Astrocyte (in vitro differentiated cells and primary cell): ENCODE measurements at places on chromosomes 1 and 21.

GRCh38 chr1:184974056-184974836 is at the start of gene NIBAN1:
TSS of gene NIBAN1 (minus strand) at chr1:184974508. CDS start at chr1:184974356, 152 bp downstream.
- peak; percentile 9 for DNase-seq

GRCh38 chr1:18949686-18950400 is 6.6 kb downstream of the IFFO2 start:
- DNase-seq: peak; percentile 58

DNA sequence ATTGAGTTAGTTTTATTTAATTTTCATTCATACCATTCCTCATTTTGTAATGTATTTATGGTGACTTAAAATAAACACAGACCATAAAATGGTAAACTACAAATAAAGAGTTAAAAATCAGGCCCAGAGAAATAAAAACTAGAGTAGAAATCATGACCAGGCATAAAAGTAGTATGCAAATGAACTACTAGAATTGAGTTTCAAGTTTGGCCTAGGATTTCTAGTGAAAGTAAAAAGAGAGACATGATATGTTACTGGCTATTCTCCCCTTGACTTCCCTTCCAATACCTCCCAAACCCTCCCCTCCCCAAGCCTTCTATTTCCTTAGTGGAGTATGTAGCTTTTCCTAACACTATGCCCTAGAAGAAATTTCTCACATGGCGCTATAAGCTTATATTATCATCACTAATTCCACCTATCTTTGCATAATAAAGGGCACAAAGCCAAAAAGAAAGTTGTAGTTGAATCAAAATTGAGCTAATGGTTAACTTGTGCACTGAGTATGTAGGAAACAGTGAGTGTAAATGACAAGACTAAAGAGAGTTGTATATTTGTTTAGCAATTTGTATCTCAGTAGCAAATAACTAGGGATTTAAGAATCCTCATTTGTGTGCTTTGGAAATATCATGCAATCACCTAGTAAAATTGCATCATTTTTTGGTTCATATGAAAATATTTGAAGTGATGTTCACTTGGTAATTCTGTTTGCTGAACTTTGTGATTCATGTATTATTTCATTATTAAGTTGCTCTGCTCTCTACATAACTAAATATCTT is 29.7 kb upstream of the CDC14A start:
- DNase-seq: no peak

GRCh38 chr1:57133686-57134085 is 167.9 kb upstream of the C8B start:
- peak; percentile 66 for DNase-seq

DNA sequence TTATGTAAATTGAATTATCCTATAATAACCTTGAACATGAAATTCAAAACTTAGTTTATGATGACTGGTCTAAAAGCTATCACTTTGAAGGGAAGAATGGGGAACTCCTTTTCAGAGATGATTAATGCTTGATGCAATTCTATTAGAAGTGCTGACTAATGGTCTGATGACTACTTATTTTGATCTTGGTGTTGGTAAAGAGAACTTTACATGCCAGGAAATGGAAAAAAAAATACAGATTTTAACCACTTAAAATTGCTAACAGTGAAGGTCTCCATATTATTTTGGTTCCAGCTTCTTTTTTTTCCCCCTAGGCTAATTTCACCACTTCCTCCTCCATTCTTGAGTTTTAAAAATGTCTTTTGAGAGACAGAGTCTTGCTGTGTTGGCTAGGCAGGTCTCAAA is 22.9 kb downstream of the S1PR1 start:
- peak; percentile 74 for DNase-seq

DNA sequence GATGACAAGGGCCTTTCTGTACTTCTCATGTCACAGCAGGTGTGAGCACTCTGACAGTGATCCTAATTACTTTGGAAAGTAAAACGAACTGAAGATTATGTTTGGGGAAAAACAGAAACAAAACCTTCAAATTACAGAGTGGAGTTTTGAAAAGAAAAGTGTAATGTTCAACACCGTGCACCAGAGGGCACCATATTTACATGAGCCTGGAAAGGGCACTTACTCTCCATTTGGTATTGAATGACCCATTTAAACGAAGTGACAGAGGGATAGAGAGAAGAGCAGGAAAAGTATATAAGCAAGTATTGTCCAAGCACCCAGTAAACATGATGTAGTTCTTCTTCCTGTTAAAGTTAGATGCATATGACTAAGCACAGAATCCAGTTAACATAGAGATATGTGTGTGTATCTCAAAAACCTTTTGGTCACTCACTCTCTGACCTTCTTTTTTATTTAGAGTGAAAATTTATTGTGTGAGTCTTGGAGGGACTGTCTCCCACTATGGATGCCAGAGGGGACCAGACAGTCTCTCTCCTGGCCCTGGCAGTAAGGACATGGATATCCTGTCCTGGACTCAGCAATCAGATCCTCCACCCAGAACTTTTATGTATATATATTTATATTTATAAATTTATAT is 3.8 kb upstream of the RGSL1 start:
- peak; percentile 8 for DNase-seq

GRCh38 chr1:44154049-44154448 is 12.6 kb upstream of the KLF18 start:
- peak; percentile 12 for DNase-seq

GRCh38 chr1:31289021-31289420 is 7.6 kb downstream of the SNRNP40 start:
- no peak for DNase-seq

- no peak for DNase-seq
Measured at GRCh38 chr1:228809621-228810394, 74.5 kb downstream of the RHOU start.

DNA sequence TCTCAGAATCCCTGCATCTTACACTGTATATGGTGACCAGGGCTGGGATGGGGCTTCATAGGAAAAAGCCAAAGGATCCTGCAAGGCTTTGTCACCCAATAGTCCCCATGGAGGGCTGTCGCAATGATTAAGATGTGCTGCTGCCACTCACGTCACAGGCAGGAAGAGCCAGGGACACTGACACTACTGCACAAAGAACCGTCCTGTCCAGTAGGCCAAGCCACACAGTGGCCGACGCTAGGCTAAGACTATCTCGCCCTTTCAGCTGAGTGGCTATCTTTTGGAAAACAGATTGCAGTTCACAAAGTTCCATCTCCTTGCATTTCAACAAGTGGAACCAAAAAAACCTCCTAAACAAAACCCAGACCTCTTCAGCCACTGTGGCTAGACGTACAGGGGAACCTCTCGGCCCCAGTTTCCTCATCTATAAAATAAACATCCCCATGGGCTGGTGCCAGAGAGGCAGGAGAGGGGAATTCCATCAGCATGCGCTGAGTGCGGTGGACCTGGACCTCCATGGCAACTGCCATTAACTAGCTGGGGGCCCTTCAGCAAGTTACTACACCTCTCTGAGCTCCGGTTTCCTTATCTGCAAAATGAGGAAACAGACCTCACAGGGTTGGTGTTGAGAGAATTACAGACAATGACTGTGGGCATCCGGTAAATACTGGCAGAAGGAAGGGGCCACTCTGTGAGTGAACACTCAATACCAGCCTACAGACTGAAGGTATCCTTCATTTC is 8.7 kb downstream of the CAPZB start:
- DNase-seq: peak; percentile 36

GRCh38 chr1:146020058-146021049 is 1.2 kb downstream of the HJV start:
- no peak for DNase-seq

DNA sequence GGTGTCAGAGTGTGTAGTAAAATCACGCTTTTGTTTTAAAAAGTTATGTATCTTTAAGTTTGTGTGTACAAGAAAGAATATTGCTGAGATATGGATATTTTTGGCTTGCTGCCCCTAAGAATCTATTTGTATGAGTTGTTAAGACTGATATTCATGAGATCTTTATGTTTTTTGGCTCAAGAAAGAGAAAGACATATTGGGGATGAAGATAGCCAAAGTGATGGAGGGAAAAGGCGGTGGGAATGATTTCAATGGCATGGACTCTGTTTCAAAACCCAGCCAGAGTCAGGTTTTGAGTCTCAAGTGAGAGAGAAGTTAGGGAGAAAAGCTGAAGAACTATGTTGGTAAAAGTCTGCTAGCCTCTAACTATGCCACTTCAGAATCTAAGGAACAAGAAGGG is 351.7 kb downstream of the PBX1 start:
- DNase-seq: no peak

DNA sequence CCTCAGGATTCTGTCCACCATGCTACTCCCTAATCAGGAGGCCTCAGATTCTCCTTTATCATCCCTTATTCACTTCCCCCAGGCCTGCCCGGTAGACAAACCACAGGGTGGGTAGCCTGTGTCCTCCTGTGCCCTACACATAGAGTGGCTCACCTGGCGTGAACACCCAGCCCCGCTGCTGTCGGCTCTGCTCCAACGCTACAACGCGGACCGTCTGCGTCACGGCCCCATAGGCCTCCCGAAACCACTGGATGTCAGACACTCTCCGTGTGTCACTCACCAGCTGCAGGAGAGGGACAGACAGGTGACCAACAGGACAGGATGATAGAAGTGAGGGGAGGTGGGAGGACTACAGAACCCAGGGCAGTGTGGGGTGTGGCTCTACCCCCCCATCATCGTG is 10.3 kb downstream of the PMVK start:
- no peak for DNase-seq

DNA sequence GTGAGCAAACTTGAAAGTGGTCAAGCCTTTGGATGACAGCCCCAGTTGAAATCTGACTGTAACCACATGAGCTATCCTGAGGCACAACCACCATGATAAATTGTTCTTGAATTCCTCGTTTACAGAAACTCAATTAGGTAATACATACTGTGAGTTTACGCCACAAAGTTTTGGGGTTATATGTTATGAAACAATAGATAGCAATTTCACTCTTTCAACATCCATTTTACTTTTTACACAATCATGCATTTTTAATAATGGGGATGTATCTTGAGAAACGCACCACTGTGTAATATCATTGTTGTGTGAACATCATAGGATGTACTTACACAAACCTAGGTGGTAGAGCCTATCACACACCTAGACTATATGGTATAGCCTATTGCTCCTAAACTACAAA is 35.4 kb downstream of the OR2C3 start:
- DNase-seq: no peak

- DNase-seq: peak; percentile 87
Measured at GRCh38 chr1:185960422-185961321, 226.5 kb downstream of the HMCN1 start.

- no peak for DNase-seq
Measured at GRCh38 chr1:43976045-43976444, 1.3 kb downstream of the ATP6V0B start.

GRCh38 chr1:223341121-223341520 is 22.9 kb downstream of the SUSD4 start:
- peak; percentile 71 for DNase-seq

DNA sequence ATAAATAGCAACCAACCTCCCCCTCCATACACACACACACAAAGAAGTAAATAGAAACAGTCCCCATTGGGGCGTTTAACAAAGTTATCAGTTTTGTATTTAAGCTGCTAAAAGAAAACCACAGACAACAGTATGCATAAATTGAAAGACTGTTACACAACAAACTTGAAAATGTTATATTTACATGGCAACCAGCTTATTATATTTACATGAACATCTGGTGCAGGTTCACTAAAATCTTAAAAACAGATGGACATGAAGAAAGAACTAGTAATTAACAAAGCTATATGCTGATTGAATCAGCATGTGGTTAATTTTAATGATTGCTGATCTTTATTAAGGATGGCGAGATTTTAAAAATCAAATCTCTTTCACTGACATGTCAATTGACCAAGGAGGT is 384.7 kb downstream of the LRRIQ3 start:
- DNase-seq: no peak

- DNase-seq: no peak
Measured at GRCh38 chr21:22083899-22084298, 1085.7 kb downstream of the NCAM2 start.

DNA sequence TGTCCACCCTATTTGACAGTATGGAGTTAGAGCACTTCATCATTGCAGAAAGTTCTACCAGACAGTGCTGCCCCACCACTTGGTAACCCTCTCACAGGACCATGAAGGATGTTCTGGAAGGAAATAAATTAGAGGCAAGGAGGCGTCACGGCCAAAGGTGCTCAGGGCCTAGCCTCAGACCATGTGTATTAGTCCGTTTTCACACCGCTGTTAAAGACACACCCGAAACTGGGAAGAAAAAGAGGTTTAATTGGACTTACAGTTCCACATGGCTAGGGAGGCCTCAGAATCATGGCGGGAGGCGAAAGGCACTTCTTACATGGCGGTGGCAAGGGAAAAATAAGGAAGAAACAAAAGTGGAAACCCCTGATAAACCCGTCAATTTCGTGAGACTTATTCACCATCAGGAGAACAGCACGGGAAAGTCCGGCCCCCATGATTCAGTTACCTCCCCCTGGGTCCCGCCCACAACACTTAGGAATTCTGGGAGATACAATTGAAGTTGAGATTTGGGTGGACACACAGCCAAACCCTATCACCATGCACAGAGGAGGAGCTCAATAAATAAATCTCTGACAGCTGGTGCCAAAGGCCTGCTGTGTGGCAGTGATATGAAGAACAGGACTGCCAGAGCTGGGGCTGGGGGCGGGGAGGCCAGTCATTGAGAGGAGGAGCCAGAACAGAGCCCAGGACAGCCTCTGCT is 75.8 kb downstream of the FHAD1 start:
- DNase-seq: no peak

GRCh38 chr1:22043198-22043769 is 9.2 kb upstream of the CDC42 start:
- DNase-seq: no peak

DNA sequence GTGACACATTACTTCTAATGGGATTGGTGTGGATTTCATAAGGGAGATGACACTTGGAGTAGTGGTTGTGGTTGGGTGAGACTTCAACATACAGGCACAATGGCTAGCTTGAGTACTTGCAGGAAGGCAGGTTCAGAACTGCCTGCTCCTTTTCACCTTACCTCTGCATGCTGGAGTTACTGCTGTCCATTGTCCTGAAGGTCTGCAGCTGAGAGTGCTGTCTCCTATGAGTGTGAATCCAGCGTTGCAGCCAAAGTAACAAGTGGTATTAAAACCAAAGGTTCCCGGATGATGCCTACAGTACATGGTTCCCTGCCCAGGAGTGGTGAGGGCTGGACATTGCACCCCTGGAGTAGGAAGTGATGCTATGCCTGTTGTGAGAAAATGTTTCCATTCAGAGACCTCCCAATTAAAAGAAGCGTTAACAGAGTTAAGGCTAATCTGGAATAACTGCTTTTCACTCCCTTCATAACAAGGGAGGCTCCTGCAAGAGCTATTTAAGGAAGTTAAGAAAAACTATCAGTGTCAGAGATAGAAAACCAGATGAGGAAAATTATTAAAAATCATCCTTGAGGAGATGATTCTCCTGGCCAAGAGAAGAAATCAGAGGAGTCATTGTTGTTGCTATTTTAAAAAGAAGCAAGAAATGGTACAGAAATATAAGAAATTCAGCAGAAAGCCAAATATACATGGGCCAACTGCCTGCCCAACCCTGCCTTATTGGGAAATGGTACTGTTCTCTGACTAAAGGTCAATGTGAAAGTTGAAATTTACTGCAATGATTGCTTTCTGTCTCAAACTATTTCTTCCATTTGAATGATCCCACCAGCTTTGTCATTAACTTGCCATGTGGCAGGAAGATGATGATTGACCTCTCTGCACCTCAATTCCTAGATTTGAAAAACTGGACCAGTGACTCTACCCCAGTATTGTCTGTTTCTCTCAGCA is 9.8 kb upstream of the F5 start:
- DNase-seq: peak; percentile 29

- peak; percentile 79 for DNase-seq
Measured at GRCh38 chr1:211551638-211552460, 27.1 kb downstream of the SLC30A1 start.
